ENCODE measurements at places on chromosomes 11 and 22.

- DNase-seq: no peak
Observed at GRCh38 chr22:40113696-40114095, 64.0 kb upstream of the TNRC6B start.

DNA sequence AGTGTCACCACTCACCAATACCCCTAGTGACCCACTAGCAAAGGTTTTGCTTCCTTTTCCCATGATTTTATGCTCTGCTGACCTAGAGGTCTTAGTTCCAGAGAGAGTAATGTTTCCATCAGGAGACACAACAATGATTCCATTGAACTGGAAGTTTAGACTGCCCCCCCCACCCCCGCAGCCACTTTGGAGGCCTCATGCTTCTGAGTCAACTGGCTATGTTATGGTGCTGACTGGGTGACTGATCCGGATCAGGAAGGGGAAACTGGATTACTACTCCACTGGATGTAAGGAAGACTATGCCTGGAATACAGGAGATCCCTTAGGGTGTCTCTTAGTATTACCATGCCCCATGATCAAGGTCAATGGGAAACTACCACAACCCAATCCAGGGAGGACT is 633.6 kb downstream of the OPCML start:
- peak; percentile 24 for DNase-seq

GRCh38 chr11:62592989-62593421 is 1.7 kb upstream of the TUT1 start:
- DNase-seq: no peak

GRCh38 chr11:60633645-60634044 is 65.8 kb upstream of the MS4A8 start:
- DNase-seq: no peak
